ENCODE measurements at places on chromosomes 11 and 22.
A peak's percentile ranks its signal among the peaks of the same experiment; 100 is the strongest.

GRCh38 chr22:21694795-21695429 is 29.1 kb downstream of the PPIL2 start:
- DNase-seq: no peak

GRCh38 chr11:109849946-109850345 is 243.2 kb upstream of the ZC3H12C start:
- DNase-seq: no peak

DNA sequence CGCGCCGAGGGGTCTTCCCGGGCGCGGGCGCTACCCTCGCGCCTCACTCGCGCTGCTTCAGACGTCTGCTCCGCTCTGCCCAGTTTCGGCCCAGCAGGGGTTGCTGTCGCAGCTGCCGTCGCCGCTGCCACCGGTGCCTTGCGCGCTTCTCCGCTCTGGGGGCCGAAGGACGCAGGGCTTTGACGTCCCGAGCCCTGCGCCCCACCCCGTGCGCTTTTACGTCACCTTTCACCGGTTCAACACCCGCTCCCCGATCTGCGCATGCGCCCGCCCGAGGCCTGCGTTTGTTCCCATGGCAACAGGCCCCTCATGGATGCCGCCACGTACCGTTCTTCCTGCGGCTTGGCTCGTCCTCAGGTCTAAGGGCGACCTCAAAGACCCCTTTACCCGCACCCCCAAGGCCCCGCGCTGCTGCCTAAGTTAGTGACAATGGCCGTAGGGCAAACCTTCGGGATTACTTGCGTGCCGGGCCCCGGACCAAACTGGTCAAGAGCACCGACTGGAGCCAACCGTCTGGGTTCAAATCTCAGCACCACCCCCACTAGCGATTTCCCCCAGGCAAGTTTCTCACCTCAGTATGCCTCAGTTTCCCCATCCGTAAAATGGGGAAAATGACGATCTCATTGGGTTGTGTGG is 642 bp upstream of the CDK2AP2 start:
- peak; percentile 78 for DNase-seq

GRCh38 chr11:61534025-61534932 is 25.7 kb downstream of the LRRC10B start:
- no peak for DNase-seq

DNA sequence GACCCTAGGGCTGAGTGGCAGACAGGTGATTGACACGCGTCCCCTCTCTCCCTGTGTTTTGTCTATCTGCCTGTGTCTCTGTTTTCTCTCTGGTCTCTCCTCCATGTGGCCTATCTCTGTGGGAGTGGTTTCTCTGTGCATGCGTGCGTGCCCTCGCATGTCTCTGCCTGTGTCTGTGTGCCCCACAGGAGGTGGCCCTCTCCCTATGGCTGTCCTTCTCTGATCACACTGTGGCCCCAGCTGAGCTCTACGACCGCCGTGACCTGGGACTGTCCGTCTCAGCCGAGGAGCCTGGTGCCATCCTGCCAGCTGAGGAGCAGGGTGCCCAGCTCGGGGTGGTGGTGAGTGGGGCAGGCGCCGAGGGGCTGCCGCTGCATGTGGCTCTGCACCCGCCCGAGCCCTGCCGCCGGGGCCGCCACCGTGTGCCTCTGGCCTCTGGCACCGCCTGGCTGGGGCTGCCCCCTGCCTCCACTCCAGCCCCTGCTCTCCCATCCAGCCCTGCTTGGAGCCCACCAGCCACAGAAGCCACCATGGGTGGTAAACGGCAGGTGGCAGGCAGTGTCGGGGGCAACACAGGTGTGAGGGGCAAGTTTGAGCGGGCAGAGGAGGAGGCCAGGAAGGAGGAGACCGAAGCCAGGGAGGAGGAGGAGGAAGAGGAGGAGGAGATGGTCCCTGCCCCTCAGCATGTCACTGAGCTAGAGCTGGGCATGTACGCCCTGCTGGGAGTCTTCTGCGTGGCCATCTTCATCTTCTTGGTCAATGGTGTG is 11.6 kb downstream of the TMEM132A start:
- no peak for DNase-seq

- no peak for DNase-seq
These were observed 67.5 kb upstream of the VPREB1 start for GRCh38 chr22:22176929-22177616.

GRCh38 chr22:30483169-30483568 is 11.4 kb upstream of the SEC14L3 start:
- no peak for DNase-seq

GRCh38 chr22:49291169-49291568 is 536.5 kb downstream of the BRD1 start:
- no peak for DNase-seq
